ENCODE measurements at places on chromosomes 16 and 17. TPM values are rescaled to one million over a fixed set of nuclear protein-coding genes. Genes with fewer than 3 reads are reported as not detected.

GRCh38 chr17:74561586-74561985 lies 5.7 kb downstream of the CD300H start:
- no peak for DNase-seq

GRCh38 chr16:3021449-3022207 lies 1.5 kb downstream of the TNFRSF12A start:
- no peak for DNase-seq

GRCh38 chr16:50833929-50834328 lies 92.0 kb downstream of the CYLD start:
- no peak for DNase-seq

The PHF23 gene
- polyA plus RNA-seq = 42.5 TPM

All from right lung (tissue), 10 donors.